GM23338 (cell line): ENCODE measurements at places on chromosomes 7 and 10. TPM values are rescaled to one million over a fixed set of nuclear protein-coding genes. Genes with fewer than 3 reads are reported as not detected.

The SPDYE2B gene
- total RNA-seq, result not detected in 2 replicates

- H3K36me3 ChIP-seq, result no peaks in the 10 kb centered on the region
- H3K27me3 ChIP-seq, result peaks cover 32% of the 10 kb centered on the region
- peak overlapping the region; percentile 59; the same call in 1 of the 2 replicates for H3K27ac ChIP-seq
- peaks cover 38% of the 10 kb centered on the region for H3K4me1 ChIP-seq
- DNase-seq, result peak; percentile 31
Observed at GRCh38 chr7:158567153-158567603, 20.4 kb downstream of the PTPRN2 start.

The GALNT17 gene
- 51.2 and 65.6 TPM in 2 replicates for total RNA-seq

The PNLIPRP1 gene
- total RNA-seq, result not detected in 2 replicates

The CH25H gene
- total RNA-seq, result 0.47 and 1.3 TPM in 2 replicates

GRCh38 chr10:119306514-119306951 is 99.2 kb downstream of the GRK5 start:
- no peaks in the 10 kb centered on the region for H3K4me1 ChIP-seq
- H3K4me3 ChIP-seq, result no peak overlapping the region
- DNase-seq, result no peak
- H3K27ac ChIP-seq, result no peak overlapping the region

DNA sequence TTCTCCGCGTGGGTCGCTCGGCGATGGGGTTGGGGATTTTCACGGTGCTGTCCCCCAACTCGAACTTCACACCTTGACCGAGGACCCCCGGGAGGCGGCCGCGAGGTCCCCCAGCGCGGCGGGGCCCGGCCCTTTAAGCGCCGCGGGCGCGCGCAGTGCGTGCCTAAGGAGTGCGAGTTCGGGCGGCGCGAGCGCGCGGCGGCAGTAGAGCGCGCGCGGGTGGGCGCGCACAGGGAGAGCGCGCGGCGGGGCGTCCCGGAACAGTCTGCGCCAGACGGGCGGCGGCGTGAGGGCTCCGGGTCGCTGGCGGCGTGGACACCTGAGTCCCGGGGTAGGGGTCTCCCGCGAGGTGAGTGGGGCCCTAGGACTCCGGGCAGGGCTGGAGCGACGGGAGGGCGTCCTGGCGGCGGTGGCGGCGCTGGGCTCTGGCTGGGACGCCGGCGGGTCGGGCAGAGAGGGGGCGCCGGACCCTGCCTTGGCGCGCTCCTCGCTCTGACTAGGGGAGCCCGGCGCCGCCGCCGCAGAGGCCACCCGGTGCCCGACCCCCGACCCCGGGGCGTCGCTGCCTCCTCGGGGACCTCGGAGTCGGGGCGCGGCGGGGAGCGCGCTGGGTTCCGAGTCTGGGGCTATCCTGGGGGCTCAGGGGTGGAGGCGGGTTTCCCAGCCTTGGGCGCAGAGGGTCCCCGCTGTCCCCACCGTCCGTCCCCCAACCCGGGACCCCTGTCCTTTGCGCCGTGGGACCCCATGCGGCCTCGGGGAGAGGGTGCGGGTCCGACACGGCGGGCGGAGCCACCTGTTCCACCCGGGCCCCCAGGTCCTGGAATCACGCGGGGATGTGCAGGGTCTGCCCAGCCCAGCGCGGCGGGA is at the start of gene PROSER2:
Gene PROSER2 (plus strand): TSS at position 235 of the 867 bp plus-strand sequence. CDS start 28,722 bp downstream, outside the sequence.
- peak within 1 kb of the TSS; percentile 90 for H3K4me3 ChIP-seq
- no peaks in the 10 kb centered on the region for H3K36me3 ChIP-seq
- H3K4me1 ChIP-seq, result peaks cover 6% of the 10 kb centered on the region; the same call in 1 of the 2 replicates
- H3K27ac ChIP-seq, result no peak within 1 kb of the TSS
- peaks cover 15% of the 10 kb centered on the region for H3K27me3 ChIP-seq

DNA sequence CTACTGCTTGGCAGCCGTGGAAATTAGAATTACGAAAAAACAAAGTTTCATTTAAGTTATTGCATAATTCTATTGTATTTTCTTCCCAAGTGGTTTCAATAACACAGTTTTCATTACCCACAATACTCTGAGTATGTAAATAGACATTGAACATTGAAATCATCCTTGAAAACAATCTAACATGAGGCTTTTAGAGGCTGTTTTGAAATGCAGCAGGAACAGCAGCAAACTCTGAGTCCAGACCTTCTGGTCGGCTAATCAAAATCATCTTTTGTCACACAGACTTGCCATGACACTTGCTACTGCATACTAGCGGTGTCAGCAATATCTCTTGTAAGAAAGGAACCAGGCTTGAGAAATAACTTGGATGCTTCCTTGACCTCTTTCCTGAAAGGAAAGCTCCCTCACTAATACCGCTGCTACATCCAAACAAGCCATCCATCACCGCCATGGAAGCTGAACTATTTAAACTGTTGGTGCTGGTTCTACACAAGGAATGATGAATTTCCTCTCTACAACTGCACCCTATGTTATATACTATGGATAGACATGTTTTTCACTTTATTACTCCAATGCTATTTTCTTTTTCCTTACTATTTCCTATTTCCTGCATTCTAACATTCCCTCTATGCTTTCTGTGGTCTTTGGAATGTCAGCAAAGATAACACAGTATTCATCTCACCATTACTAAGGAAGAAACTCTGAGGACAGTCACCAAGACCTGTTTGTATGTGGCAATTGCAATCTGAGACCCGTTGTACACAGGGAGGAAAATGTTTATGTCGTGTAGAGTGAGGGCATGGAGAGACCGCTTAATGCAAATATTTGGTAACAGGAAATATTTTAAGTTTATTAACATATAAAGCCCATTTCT is 130.8 kb downstream of the ITGA8 start:
- H3K27ac ChIP-seq, result no peak overlapping the region
- H3K36me3 ChIP-seq, result no peaks in the 10 kb centered on the region
- no peaks in the 10 kb centered on the region for H3K27me3 ChIP-seq
- H3K4me3 ChIP-seq, result no peak overlapping the region

DNA sequence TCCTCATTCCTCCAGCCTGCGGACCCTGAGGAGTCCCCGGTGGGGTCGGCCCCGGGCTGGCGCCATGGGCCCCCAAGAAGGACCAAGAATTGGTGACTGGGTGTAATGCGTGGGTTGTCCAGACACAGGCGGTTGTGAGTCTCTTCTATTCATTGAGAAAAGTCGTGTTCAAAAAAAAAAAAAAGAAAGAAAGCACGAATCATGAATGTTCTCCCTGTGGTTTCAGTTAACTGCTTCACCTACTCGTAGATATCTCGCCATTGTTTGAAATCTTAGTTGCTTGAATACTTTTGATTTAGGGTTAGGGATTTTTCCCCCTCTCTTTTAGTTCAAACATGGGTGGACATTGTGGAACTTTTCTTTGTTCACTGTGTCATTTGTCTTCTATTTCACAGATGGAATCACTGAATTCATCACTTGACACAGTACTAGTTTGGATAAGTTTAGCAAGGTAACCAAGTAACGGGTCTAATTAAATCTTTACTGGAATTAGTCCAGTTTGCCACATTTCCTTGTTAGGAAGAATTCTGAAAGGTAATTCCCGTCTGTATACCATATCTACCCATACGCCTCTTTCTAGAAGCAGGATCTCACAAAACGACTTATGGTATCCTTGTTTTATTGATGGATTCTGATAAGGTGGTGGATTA is 775 bp downstream of the STARD3NL start:
- H3K27me3 ChIP-seq, result no peaks in the 10 kb centered on the region
- H3K4me3 ChIP-seq, result peak overlapping the region; percentile 75
- H3K4me1 ChIP-seq, result 0 out of 2 replicates have a peak, but pooled peaks cover 4% of the 10 kb centered on the region
- no peak overlapping the region for H3K27ac ChIP-seq
- no peaks in the 10 kb centered on the region for H3K36me3 ChIP-seq
- DNase-seq, result no peak

DNA sequence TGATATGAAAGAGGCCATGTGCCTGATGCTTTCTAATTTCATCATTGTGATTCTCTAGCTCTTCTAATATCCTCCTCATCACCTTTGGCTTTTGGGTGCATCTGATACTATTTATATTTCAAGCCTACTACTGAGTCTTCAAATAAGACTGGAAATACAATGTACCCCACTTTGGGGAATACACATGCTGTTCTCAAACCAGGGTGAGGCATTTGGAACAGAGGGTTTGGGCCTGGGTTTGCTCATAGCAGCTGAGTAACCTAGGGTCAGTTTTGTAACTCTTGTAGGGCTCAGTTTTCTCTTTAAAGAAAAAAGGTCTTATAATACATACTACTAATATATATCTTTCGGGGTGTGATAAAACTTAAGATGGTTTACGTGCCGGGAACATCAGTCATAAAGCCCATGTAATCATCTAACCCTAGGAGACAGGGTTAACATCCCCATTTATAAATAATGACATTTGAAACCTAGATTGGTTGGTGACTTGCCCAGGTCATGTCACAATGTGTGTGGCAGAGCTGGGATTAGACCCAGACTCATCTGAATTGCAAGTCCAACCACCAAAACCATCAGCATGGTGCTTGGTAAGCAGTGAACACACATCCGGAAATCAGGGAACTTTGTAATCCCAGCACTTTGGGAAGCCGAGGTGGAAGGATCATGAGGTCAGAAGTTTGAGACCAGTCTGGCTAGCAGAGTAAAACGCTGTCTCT is 23.0 kb downstream of the AKR1B15 start:
- no peak overlapping the region for H3K4me3 ChIP-seq
- no peaks in the 10 kb centered on the region; the same call in 1 of the 2 replicates for H3K36me3 ChIP-seq
- H3K27me3 ChIP-seq, result no peaks in the 10 kb centered on the region
- DNase-seq, result no peak

- H3K36me3 ChIP-seq, result no peaks in the 10 kb centered on the region
- peak; percentile 38 for DNase-seq
- peaks cover 21% of the 10 kb centered on the region for H3K4me1 ChIP-seq
Observed at GRCh38 chr7:82805527-82805960, 357.1 kb downstream of the PCLO start.

GRCh38 chr10:76041551-76041950 is 610.1 kb downstream of the LRMDA start:
- DNase-seq, result no peak
- no peak overlapping the region for H3K4me3 ChIP-seq
- H3K27ac ChIP-seq, result no peak overlapping the region

DNA sequence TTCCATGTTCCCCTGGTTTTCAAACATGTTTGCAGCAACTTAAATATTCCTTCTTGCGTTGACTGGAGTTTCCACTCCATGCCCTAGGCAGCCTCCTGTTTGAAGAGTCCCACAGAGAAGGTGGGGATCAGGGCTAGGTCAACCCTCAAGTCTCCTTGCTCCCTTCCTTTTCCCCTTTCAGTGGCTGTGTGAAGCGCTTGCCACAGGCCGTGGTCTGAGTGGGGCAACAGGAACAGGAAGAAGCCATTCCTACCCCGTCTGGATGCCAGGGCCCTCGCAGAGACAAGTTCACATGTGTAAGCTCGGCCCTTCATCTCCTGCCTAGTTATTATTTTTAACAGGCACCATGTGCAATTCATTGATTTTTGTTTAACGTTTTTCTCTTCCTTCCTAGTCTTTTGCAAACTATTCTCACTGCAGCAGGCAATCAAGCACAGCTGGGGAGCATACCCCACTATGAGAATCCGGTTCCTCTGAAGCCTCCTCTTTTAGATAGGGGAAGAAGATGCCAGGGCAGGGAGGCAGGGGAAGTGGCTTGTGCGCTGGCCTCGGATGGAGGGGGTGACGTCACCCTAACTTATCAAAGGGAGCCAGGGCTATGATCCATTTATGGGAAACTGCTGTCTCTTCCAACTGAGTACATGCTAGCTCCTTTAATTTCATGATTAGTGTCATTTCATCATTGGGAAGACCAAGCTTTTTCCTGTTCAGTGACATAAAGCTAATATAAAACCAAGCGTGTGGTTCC is 64.2 kb downstream of the PRLHR start:
- no peak for DNase-seq
- no peaks in the 10 kb centered on the region for H3K27me3 ChIP-seq
- no peaks in the 10 kb centered on the region for H3K36me3 ChIP-seq
- H3K4me1 ChIP-seq, result no peaks in the 10 kb centered on the region
- no peak overlapping the region for H3K27ac ChIP-seq
- H3K4me3 ChIP-seq, result no peak overlapping the region

DNA sequence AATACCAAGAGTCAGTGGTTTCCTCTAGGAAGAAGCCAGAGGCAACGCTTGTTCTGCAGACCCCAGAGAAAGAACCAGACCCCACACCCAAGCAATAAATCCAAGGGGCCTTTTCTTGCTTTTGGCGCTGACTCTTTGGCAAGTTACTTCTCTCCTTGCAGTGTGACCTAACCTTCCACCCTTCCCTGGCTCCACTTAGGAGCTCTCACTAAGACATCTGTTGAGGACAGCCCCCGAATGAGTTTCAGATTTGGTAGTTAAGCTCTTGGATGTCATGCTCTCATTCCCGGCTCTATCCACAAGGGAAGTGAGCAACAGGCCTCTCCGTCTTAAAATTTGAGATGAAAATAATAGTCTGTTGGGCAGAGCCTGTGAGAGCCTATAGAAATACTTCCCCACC is 50.6 kb upstream of the FAM204A start:
- no peaks in the 10 kb centered on the region for H3K27me3 ChIP-seq
- no peak for DNase-seq
- H3K36me3 ChIP-seq, result no peaks in the 10 kb centered on the region
- H3K4me3 ChIP-seq, result no peak overlapping the region
- no peak overlapping the region for H3K27ac ChIP-seq
- H3K4me1 ChIP-seq, result peaks cover 12% of the 10 kb centered on the region; the same call in 1 of the 2 replicates

- H3K4me3 ChIP-seq, result no peak overlapping the region
- H3K36me3 ChIP-seq, result no peaks in the 10 kb centered on the region
- no peak overlapping the region for H3K27ac ChIP-seq
- no peaks in the 10 kb centered on the region for H3K27me3 ChIP-seq
- H3K4me1 ChIP-seq, result 0 out of 2 replicates have a peak, but pooled peaks cover 9% of the 10 kb centered on the region
Observed at GRCh38 chr7:155594961-155595366, 48.6 kb upstream of the CNPY1 start.

DNA sequence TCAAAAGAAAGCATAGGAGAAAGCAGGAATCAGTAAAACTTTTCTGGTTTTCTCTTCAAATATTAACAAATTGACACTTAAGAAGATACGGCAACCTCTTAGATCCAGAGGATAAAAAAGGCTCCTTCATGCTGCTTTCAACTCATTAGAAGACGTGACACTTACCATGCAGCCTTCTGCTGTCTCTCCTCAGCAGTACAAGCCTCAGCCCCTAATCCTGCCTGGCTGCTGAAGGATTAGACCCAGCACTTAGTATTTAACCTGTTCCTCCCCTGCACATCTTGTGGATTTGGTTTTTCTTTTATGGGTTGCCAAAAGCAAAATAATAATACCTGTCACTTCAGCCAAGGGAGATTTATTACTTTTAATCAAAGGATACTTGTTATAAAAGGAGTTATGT is 108.4 kb downstream of the LYZL1 start:
- H3K36me3 ChIP-seq, result no peaks in the 10 kb centered on the region
- H3K4me1 ChIP-seq, result no peaks in the 10 kb centered on the region
- H3K27ac ChIP-seq, result no peak overlapping the region
- H3K27me3 ChIP-seq, result no peaks in the 10 kb centered on the region
- H3K4me3 ChIP-seq, result no peak overlapping the region

The TMEM176B gene
- 0.35 and 0.47 TPM in 2 replicates for total RNA-seq

The GJD4 gene
- 0.35 TPM in 1 of 2 replicates, not detected in the other for total RNA-seq

- H3K27me3 ChIP-seq, result no peaks in the 10 kb centered on the region
- no peak overlapping the region for H3K4me3 ChIP-seq
- H3K36me3 ChIP-seq, result no peaks in the 10 kb centered on the region
- peaks cover 16% of the 10 kb centered on the region; the same call in 1 of the 2 replicates for H3K4me1 ChIP-seq
- no peak overlapping the region for H3K27ac ChIP-seq
- peak; percentile 80 for DNase-seq
Observed at GRCh38 chr10:129030996-129031843, 435.8 kb upstream of the MGMT start.

The ADCY1 gene
- total RNA-seq, result 14.6 and 18.7 TPM in 2 replicates

The FAM180A gene
- not detected in 2 replicates for total RNA-seq

The HMX2 gene
- 0.97 and 2.6 TPM in 2 replicates for total RNA-seq

GRCh38 chr7:145497911-145498525 is 618.6 kb upstream of the CNTNAP2 start:
- H3K27me3 ChIP-seq, result no peaks in the 10 kb centered on the region
- no peaks in the 10 kb centered on the region for H3K4me1 ChIP-seq
- no peak overlapping the region for H3K4me3 ChIP-seq
- no peak overlapping the region for H3K27ac ChIP-seq
- no peak for DNase-seq

The MSMB gene
- total RNA-seq, result not detected in 2 replicates
